ENCODE measurements at places on chromosomes 7 and 10.

DNA sequence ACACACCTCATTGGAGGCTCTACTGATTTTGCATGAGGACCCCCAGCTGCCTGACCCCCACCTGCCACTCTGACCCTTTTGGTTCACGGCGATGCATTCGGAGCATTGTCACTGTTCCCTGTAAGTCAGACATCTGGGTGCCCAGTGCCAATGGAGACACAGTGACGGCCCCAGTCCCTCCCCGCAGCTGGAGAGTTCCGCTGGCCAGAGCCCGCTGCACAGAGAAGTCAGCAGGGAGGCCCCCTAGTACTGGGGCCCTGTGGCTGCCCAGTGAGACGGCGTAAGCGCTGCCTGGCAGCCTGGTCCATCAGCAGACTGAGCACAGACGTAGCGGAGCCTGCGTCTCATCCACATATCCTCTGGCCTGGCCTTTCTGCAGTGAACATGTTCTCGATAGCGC is 77.5 kb downstream of the NKX6-2 start:
- no peak for DNase-seq

GRCh38 chr10:61787170-61787569 is 114.3 kb upstream of the ARID5B start:
- no peak for DNase-seq

DNA sequence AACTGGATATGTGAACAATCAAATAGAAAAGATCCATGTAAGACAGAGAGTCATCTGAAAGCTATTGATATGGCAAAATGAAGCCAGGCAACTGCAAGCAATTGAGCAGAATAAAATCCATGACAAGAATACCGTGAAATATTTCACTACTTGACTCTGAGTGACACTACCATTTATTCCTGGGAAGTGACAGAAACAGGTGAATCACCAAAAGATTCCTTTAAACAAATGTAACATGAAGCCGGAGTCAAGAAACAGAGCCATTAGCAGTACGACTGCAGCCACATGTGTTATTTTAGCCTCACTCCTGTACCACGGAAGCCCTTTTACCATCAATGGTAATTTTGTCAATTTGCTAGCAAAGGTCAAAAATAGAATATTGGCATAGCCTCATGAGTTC is 197.7 kb upstream of the POT1 start:
- no peak for DNase-seq

- DNase-seq = no peak
These were observed 14.9 kb upstream of the SLIT1 start for GRCh38 chr10:97200616-97201015.

GRCh38 chr7:595621-596010 is 76.0 kb upstream of the PDGFA start:
- DNase-seq = no peak

- no peak for DNase-seq
These were observed 16.5 kb downstream of the SLK start for GRCh38 chr10:103983367-103983911.

GRCh38 chr10:23096802-23097549 is 1.6 kb downstream of the MSRB2 start:
- DNase-seq = no peak

- no peak for DNase-seq
These were observed 351.8 kb upstream of the FZD8 start for GRCh38 chr10:35993591-35994515.

DNA sequence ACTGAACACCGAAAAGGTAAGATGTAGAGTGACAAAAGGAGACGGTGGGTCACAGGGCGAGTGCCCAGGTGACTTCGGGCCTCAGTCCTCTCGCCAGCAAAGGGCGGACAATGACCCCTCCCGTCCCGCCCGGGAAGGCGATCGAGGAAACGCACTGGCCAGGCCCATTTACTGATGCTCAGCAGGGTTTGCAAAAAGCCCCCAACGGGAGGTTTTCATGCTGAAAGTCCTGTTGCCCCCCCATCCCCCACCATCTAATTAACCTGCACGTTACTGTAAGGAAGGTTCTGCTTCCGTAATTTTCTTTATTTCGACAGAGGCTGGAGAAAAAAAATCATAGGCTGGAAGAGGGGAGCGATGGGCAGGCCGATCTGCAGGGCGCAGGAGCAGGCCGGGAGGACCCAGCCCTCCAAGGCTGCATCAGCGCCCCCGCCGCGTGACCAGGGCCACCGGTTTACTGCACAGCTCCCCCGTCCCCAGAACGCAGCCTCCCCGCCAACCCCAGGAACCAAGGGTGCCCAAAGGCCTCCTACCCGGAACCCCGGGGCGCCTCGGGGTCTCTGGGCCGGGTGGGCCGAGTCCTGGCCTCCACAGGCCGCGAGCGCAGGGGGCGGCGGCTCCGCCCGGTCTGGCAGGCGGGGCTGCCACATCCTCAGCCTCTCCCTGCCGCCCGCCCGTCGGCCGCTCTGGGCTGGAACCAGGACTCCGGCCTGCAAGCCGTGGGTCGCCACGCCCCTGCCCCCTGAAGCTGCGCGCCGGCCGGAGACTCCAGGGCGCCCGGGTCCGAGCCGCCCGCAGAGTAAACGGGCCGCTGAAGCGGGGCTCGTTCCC is 613 bp downstream of the OAT start:
- peak; percentile 62 for DNase-seq

DNA sequence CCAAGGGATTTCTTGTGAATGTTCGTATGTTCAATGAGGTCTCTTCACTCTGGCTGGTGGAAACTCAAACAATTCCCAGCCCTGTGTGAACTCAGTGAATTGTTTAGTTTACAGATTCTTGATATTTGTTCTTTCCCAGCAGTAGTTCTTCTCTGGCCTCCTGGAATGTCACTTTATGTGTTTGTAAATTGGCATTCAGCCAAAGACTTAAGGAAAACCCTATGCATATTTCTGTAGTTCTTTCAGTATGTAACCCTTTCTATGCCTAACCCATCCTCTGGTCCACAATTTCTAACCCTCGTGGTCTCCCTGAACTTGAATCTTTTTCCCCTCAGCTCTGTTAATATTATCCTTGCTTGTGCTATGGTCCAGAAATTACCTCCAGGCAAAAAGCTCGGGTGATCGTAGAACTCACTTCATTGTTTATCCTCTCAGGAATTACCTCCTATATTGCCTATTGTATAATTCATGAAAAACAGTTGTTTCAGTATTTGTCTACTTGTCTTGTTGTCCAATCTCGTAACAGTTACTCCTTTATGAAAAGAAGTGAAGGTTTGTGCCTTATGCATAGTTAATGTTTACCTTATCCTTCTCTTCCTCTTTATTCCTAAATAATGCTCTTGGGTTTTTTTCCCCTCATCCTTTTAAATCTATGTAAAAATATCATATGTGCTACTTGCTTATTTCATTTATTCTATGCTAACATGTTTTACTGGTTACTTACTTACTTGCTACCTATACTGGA is 23.7 kb upstream of the AGR3 start:
- no peak for DNase-seq

DNA sequence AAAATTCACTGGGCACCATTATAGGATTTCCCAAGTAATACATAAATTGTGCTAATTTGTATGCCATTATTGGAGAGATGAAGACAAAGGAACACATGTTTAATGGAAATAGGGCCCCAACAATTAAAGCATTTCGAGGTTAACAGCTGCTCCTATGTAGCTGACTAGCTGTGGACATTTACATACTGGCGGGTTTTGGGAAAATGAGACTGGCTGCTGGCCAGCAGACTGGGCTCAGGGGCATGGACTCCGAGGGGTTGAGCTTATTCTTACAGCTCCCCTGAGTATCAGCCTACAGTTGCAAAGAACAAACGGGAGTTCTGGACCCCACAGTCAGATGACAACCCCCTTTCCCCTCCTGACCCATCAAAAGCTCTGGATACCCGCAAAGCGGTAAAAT is 91.9 kb upstream of the MYO3A start:
- no peak for DNase-seq

GRCh38 chr10:4329225-4329624 is 496.8 kb upstream of the AKR1E2 start:
- no peak for DNase-seq

- DNase-seq = peak; percentile 21
These were observed 69.3 kb downstream of the SGMS1 start for GRCh38 chr10:50554376-50554994.

Measured in nucleus accumbens (tissue), 56 donors.